ENCODE measurements at places on chromosomes 7 and 10. TPM values are rescaled to one million over a fixed set of nuclear protein-coding genes. Genes with fewer than 3 reads are reported as not detected.

The ARHGEF35 gene
- 0.30 TPM for total RNA-seq

GRCh38 chr7:100384628-100385294, 11.5 kb downstream of the PILRA start:
- peaks cover 5% of the 10 kb centered on the region for H3K4me1 ChIP-seq
- H3K36me3 ChIP-seq = no peaks in the 10 kb centered on the region

GRCh38 chr10:131920693-131921092, 19.9 kb downstream of the PPP2R2D start:
- H3K36me3 ChIP-seq = no peaks in the 10 kb centered on the region
- no peaks in the 10 kb centered on the region for H3K4me1 ChIP-seq
- no peak overlapping the region for H3K27ac ChIP-seq
- no peak for DNase-seq
- no peaks in the 10 kb centered on the region for H3K27me3 ChIP-seq

DNA sequence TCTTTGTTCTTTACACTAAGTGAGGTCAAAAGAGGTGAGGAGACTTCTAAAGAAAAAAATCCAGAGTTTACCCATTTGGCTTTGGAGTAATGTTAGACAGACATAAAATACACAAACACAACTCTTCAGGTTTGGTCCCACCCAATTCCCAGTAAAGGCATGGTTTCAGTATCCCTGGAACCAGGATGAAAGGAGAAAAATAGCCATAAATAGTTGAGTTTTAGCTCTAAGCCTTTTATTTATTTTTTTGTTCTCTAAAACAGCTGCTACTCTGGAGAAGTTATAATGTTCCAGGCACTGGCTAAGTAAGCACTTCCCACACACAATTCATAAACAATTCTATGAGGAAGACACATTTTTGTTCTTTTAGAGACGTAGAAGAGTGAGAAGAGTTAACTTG, 4.0 kb downstream of the ABCB1 start:
- H3K27me3 ChIP-seq = no peaks in the 10 kb centered on the region
- DNase-seq = no peak
- H3K27ac ChIP-seq = no peak overlapping the region

- no peaks in the 10 kb centered on the region for H3K4me1 ChIP-seq
- no peaks in the 10 kb centered on the region for H3K27me3 ChIP-seq
- DNase-seq = no peak
- no peaks in the 10 kb centered on the region for H3K36me3 ChIP-seq
Observed at GRCh38 chr7:95472581-95473161, 13.1 kb upstream of the ASB4 start.

DNA sequence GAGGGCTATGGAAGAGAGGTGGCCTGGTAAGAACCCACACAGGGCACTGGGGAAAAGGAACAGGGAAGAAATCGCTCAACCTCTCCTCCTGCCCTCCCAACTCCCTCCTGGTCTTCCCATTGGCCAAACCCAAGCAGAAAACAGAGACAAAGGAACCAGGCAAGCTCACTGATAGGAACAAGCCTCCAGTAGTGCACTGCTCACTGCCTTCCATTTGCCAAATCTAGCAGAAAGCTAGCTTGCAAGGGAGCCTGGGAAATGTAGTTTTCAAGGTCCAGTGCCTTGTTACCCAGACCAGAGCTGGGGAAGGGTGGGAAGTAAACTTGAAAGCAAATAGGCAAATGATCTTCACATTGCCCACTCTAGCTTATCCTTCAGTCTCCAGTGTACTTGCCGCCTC, 556.1 kb upstream of the AUTS2 start:
- DNase-seq = peak; percentile 40
- H3K4me1 ChIP-seq = no peaks in the 10 kb centered on the region
- H3K4me3 ChIP-seq = no peak overlapping the region
- H3K27ac ChIP-seq = no peak overlapping the region
- no peaks in the 10 kb centered on the region for H3K36me3 ChIP-seq

DNA sequence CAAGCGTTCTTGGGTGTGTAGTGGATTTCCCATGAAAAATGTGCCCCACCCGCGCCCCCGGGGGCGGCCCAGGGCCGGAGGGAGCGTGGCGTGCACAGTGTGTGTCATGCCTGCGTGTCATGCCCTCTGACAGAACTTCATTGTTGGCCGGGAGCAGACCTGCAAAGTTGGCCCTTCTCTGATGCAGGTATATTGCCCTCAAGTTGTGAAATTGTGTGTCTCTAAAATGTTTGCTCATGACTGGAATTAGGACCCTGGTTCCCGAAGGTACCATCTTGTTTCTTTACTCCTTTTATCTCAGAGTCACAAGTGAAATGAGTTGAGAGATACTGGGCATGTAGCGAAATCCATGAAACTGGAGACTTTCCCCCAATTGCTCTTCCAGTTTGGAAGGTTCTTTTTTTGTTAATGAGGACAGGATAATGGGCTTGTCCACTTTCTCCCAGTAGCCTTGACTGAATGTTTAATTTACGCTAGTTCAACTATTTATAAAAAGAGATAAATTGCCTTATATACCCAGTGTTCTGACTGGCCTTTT, 26.2 kb downstream of the ADK start:
- peak overlapping the region; percentile 96 for H3K4me3 ChIP-seq
- peaks cover 38% of the 10 kb centered on the region for H3K4me1 ChIP-seq
- peak overlapping the region; percentile 71 for H3K27ac ChIP-seq
- peak; percentile 72 for DNase-seq
- no peaks in the 10 kb centered on the region for H3K36me3 ChIP-seq

DNA sequence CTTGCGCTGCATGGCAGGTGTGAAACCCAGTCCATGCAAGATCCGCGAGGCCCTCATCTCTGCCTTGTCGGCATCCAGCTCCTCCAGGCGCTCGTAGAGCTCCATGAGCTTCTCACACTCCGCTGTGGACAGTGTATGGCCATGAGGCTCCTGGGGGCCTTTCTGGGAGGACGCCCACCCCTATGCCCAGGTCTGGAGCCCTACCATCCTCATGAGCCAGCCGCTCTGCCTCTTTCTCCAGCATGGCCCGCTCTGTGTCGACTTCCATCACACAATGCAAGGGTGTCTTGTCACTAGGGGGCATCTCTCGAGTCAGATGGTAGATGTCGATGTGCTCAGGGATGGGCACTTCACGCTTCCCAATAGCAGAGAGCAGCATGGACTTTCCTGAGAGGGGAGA, 3.3 kb downstream of the ABCF2 start:
- H3K36me3 ChIP-seq = peaks cover 32% of the 10 kb centered on the region
- no peak for DNase-seq
- no peaks in the 10 kb centered on the region for H3K27me3 ChIP-seq
- H3K4me3 ChIP-seq = no peak overlapping the region

GRCh38 chr7:106466867-106467266, 182.1 kb upstream of the NAMPT start:
- no peak overlapping the region for H3K27ac ChIP-seq
- H3K36me3 ChIP-seq = no peaks in the 10 kb centered on the region
- H3K4me3 ChIP-seq = no peak overlapping the region
- DNase-seq = no peak

DNA sequence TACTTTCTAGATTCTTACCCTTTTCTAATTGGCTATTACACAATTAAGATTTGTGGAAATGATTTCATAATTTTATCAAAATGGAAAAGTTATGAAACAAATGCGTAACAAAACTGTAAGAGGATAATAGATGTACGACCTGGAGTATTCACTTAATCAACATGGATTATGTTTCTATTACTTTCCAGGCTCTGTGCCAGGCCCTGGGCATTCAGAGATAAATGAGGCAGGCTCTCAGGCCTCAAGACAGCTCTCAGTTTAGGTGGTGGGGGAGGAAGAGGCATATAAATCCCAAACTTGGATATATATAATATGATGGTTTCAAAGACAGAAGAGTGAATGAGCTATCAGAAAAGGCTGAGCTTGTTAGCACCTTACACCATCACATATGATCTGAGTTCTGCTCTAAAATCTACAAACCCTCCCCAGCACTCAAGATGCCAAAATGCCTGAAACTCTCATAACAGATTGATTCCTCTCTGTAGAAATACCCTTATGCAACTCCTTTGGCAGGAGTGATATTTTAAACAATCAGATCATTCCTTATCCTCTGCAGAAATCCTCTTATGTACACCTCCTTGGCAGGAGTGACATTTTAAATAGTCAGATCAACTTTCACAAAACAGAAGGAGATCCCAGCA, 42.5 kb downstream of the ACBD5 start:
- DNase-seq = no peak
- no peaks in the 10 kb centered on the region for H3K4me1 ChIP-seq
- H3K36me3 ChIP-seq = peaks cover 20% of the 10 kb centered on the region
- H3K27me3 ChIP-seq = no peaks in the 10 kb centered on the region
- no peak overlapping the region for H3K27ac ChIP-seq

DNA sequence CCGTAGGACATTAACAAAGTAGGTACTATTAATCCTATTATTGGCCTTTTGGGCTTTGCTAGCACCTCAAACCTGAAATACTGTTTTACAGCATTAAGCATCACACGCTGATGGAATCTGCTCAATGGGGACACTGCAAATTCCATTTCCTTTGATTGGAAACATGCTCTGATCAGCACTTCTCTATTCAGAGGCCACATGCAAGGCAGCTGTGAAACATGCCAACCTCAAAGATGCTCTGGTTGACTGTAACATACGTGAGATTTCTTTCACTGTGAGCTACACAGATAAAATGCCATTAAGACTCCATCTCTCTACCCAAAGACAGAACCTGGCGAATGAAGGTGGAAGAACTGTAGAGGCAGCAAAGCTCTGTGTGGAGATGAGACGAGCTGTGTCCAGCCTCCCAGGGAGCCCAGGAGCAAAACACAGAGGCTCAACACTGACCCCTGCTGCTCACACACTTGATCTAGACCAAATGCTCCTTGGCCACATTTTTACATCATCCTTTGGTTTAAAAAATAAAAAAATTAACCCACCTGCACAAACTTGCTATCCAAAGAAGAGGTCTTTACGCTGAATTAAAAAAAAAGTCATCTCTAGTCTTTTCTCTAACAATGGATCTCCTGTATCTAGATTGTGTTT, 8.0 kb downstream of the RSU1 start:
- no peak overlapping the region for H3K4me3 ChIP-seq
- no peak overlapping the region for H3K27ac ChIP-seq
- H3K27me3 ChIP-seq = no peaks in the 10 kb centered on the region
- H3K36me3 ChIP-seq = no peaks in the 10 kb centered on the region

GRCh38 chr7:15937571-15937970, 251.1 kb upstream of the MEOX2 start:
- H3K36me3 ChIP-seq = no peaks in the 10 kb centered on the region
- no peaks in the 10 kb centered on the region for H3K4me1 ChIP-seq
- H3K27ac ChIP-seq = no peak overlapping the region
- DNase-seq = no peak
- no peaks in the 10 kb centered on the region for H3K27me3 ChIP-seq
- no peak overlapping the region for H3K4me3 ChIP-seq

All from Karpas-422 (cell line).